DND-41 (cell line): ENCODE measurements at places on chromosomes 1 and 21.
A peak's percentile ranks its signal among the peaks of the same experiment; 100 is the strongest.

DNA sequence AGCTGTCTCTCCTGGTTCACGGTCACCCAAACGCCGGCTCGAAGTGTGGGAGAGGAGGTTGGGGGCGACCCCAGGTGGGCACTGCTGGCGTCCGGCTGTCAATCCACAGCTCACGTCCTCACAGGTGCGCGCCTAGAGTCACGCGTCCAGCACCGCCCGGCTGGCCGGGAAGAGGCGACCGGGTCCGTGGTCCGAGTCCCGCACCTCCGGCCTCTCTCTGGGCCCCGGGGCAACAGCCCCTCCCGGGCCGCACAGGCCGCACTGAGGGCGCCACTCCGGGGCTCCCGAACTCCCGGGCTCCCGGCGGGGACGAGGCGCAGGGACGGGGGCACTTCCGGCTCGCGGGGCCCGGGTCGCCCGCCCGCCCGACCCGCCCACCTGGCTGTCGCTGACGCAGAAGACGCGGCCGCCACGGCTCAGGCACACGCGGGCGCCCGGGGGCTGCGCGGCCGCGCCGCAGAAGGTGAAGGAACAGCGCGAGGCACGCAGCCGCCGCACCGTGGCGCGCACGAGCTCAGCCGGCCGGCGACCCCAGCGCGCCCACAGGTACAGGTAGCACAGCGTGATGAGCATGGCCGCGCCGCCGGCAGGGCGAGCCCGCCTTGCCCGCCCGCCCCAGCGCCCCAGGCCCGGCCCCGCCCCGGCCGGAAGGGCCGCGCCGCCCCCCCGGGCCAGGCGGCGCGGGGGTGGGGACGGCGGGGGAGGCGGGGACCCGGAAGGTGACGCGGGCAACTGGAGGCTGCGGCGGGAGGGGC is at the start of gene HLCS:
TSS of gene HLCS (minus strand) at position 604 of the 755 bp plus-strand sequence. CDS start at position 573, 31 bp downstream.
- DNase-seq, result peak; percentile 75

DNA sequence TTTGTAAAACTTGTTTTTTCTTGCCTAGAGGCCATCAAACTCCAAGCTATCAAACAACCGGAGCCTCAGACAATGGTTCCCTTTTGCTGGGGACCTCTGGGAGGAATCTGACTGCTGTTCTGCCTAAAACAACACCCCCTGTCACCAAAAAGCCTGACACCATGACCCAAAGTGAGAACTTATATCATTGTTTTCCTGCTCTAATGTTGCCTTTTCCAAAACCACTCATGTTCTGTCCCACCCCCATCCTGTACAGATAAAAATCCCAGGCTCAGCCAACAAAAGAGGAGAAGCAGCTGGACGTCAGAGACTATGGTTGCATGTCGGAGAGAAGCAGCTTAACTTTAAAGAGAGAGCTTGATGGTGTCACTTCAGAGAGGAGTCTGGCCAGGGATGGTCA is 327.2 kb upstream of the CXADR start:
- no peak for DNase-seq

GRCh38 chr1:49389699-49390098 is 613.0 kb upstream of the BEND5 start:
- no peak for DNase-seq

- DNase-seq, result no peak
Measured at GRCh38 chr1:216224233-216224632, 199.0 kb downstream of the USH2A start.

GRCh38 chr21:39616211-39616772 is 3.6 kb downstream of the B3GALT5 start:
- no peak for DNase-seq

DNA sequence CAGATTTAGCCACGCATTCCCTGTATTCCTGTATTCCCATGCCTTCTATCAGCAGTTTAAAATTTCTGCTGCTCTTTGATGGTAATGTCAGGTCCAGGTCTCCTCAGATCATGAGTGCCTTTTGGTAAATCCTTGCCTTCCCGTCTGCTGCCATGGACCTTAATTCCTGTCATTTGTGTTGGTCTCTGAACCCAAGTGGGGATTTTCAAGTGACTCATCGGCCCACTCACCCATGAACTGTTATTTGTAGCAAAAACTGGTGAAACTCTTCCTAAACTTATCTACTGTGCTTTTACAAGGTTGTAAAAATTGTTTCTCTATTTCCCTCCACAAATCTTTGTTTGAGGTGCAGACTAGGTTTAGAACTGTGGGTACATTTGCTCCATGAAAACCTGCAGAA is 47.4 kb downstream of the ACTN2 start:
- no peak for DNase-seq

DNA sequence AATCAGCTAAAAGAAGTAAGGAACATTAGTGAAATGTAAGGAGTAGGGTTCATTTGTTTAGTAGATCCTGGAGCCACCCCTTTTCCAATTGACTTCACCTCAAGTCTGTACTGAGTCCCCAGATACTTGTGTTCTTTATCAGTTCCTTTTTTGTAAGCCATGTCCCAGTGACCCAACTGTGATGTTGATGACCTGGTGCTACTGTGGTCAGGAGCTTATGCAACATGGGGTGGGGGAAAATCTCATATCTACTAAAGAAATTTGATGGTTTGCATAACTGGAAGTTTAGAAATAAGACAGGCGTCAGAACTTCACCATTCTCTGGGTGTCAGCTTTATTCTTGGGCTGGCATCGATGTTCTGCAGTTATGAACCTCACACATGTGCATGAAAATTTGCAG is 120.5 kb downstream of the LRRC7 start:
- DNase-seq, result no peak

- no peak for DNase-seq
Measured at GRCh38 chr1:207031632-207032264, 808 bp downstream of the C1orf116 start.

DNA sequence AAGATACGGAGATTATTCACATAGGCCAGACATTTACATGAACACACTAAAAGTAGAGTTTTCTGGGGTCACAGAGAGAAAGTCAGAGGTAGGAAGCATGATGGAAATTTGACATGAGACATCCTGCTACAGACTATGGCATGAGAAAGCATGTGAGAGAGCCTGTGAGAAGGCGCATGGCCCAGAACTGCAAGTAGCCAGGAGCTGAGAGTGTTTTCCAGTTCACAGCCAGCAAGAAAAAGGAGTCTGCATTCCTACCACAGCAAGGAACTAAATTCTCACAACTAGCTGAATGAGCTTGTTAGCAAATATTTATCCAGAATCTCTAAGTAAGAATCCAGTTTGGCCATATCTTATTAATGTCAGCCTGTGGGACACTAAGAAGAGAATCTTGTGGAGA is 673.3 kb downstream of the BRINP3 start:
- no peak for DNase-seq

- no peak for DNase-seq
Measured at GRCh38 chr1:200296091-200296661, 113.7 kb downstream of the ZNF281 start.

DNA sequence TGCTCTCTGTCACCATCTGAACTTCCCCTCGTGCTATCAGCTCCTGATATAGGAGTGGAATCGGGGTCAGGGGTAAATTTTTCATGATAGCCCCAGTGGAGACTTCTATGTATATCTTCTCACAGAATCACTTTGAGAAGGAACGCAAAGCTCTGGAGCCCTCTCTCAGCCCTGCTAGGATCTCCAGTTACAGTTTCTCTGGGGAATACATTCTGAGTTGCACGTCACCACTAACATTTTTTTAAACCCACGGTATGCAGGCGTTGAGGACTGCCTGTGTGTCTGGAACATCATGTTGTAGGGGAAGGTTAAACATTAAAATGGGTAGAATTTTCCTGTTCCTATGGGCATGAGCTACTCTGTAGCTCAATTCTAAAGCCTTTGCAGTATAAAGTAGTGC is 116.4 kb upstream of the FAM78B start:
- no peak for DNase-seq
